ENCODE measurements at places on chromosomes 5 and 9.

- DNase-seq: no peak
Measured at GRCh38 chr5:90020575-90021538, 388.7 kb downstream of the CETN3 start.

GRCh38 chr5:157085930-157086329 is 22.9 kb downstream of the HAVCR2 start:
- DNase-seq: no peak

DNA sequence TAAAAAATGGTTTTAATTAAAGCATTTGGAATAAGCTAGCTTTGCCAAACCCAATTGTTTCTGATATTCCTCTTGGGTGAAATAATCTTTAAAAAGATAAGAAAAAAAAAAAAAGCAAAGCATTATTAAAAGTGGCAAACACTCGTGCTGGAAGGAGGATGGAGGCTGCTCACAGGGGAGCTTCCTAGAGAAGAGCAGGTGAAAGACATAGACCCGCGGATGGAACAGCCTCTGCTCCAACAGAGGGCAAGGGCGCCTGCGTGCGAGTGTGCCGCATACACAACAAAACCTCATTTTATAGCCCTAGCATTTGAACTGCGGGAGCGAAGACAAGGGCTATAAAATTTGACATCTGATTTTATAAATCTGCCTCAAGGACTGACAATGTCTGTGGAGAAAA is 33.4 kb upstream of the SLC25A51 start:
- DNase-seq: no peak

GRCh38 chr9:109166171-109166770 is 778 bp downstream of the FRRS1L start:
- no peak for DNase-seq

DNA sequence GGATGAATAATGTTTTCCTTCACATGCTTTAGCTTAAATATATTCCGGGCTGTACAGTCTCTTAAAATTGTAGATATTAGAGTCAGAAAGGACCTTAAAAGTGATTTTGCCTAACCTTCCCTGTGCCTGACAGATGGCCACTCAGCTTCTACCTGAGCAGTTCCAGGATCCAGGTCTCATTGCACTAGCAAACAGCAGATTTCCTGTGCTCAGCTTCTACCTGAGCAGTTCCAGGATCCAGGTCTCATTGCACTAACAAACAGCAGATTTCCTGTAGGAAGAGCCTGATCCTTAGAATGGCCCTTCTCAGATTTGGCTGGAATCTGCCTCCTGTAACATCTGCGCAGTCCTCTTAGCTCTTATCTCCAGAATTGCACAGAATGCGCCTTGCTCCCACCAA is 219.8 kb downstream of the AOPEP start:
- no peak for DNase-seq

- DNase-seq: no peak
Measured at GRCh38 chr9:7186175-7186574, 428.4 kb downstream of the KDM4C start.

DNA sequence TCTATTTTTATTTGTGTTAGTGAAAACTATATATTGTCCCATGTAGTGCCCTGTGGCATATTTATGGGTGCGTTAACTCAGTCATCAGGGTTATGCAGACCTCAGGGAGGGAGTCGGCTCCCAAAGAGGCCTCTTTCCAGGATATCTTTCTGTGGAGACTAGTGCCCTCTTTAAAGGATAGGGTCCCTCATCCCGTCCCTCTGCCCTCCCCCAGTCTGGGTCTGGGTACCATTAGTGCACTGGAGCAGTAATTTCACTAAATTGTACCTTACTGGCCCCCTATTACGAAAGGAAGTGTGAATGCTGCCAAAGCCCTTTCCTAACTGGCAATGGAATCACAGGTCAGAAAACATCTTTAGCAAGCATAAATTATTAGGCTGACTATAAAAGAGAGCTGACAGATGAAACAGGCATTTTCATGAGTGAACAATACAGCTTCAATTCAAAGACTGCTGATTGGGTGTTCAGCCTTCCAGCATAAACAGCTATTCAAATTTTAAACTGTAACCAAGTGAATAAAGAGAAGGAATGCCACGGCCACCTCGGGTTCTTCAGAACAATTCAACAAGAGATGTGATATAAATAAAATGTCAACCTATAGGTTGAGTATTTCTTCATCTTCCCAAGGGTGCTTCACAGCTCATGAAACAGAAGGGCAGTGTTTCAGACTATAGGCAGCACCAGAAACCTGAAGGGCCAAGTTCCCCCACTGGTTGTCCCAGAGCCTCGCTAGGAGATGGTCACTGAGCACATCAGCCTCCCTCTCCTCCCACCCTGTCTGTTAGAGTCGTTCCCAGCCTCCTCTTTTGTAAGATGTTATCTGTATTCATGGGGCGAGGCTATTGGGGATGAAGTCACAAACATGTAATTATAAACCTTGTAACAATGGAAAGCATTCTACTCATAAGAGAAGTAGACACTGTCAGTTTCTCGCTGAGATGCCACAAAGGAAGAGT is 318.7 kb downstream of the TMEM161B start:
- no peak for DNase-seq

DNA sequence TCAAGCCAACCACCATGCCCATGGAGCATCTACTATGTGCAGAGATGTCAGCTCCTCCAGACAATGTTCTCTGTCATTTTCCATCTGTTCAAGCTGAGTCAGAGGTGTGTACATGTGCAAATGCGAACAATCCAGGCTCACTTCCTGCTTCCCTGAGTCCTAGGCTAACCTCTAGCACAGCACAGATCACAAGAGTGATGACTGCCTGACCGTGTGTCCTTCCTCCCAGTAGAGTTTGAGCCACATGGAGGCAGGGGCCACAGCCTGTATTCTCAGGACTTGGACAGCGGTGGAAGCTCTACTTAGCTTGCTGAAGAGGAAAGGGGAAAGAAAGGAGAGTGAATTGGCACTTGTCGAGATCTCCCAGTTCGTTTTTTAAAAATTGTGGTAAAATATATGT is 87.2 kb downstream of the KCNIP1 start:
- DNase-seq: no peak

- DNase-seq: no peak
Measured at GRCh38 chr9:3059781-3060468, 216.0 kb upstream of the PUM3 start.

GRCh38 chr9:94498801-94499453 is 56.0 kb upstream of the PCAT7 start:
- DNase-seq: no peak

DNA sequence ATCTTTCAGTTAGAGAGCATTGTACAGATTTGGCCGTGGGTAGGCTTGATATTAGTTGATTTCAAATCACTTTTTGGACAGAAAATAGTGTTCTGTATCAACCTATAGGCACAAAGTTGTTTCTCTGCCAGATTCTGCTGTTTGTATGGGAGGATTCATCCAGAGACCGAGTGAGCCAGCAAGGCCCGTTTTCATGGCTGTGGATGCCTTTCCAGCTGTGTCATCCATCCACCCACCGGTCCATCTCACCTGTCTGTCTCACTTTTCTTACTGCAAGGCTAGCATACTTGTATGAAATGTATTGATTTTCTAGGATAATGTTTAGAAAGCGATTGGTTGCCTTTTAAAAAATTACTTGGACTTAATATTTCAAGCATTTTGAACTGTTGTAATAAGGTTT is 34.4 kb downstream of the ICE1 start:
- DNase-seq: no peak

DNA sequence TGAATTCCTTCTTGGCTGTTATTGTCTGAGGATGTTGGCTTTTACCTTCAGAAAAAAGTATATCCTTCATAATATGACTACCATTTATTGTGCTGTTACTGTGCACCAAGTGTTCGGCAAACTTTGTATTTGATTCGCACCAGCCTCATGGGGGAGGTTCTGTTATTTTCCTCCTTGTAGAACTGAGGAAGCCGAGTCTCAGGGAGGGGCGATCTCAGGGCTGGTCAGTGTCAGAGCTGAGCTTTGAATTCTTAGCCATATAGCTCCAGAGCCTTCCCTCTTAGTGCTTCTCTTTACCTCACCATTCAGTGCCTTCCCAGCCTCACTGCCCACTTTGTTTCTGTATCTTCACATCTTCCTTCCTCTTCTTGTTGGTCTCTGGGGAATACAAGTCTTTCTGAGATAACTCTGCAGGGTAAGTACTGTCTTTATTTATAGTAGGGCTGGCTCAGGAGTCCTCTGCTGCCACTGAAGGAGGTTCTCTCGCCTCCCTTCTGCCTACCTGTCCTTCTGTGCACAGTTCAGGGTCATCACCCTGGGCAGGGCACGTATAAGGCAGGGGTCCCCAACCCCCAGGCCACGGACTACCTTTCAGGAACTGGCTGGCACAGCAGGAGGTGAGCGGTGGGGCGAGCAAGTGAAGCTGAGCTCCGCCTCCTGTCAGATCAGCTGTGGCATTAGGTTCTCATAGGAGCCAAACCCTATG is 48.4 kb downstream of the GALNT10 start:
- no peak for DNase-seq

DNA sequence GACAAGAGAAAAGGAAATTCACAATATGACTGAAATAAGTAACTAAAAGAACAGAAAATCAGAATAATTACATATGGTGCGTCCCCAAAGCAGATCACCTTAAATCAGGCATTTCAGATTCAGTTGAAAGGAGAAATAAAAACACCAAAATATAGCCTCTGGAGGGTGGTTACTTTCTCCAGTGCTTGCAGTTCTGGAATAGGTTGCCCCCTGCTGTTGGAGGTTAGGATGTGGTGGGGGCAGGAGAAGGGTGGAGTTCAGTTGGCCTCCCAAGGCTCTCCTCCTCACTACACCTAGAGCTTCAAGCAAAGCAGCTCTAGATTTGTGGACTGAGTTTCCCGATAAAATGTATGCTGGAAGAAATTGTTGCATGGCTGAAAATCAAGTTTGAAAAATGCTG is 338.2 kb upstream of the TLE4 start:
- DNase-seq: no peak

GRCh38 chr9:124218438-124218982 is 39.2 kb upstream of the NEK6 start:
- DNase-seq: no peak

DNA sequence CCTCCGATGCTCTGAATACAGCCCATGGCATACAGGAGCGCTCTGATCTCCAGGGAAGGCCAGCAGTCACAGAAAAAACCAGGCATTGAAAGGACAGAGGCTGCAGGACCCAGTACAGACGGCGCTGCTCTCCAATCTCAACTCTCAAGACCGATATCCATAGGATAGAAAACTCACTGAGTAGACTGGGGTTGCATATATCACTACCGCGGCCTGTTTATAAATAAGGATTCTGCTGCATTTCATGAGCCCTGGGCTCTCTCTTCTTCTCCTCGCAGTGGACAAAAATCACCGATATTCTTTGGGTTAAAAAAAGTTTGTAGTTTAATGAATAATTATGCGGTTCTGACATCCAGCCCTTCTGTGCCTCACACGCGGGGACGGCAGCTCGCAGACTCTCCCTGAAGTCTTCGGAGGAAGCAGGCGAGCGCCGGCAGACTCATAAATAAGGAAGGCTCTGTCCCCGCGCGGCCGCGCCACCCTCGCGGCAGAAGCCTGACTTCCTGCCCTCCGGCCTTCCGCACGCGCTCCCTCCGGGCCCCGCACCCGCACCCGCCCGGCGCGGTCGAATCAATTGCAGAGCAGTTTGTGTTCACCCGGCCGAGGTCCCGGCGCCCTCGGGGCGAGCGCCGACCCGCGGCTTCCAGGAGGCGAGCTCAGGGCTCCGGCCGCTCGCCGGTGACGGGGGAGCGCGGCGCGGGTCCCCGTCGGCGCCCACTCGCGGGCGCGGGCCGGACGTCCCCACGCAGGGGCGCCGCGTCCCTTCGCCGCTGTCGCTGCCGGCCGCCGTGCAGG is at the start of gene FAM78A:
Gene FAM78A, minus strand, starts transcription at position 417 of the 795 bp plus-strand sequence. Its CDS starts 331 bp downstream, at position 86.
- no peak for DNase-seq

DNA sequence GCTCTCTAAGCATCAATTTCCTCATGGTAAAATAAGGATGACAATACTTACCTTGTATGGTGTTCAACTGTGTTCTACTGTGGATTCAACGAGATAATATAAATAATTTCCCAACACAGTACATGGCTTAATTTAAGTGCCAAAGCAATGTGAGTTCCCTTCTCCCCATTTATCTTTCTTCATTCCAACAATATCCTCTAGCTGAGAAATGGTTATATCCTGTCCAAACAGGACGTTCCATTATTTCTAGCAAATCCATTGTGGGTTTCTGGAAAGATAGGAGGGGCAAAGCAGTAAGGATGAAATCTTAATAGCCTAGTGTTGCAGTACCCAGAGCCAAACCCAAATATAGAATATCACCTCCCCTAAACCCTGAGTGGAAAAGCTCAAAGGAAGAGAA is 22.0 kb downstream of the ABCA1 start:
- no peak for DNase-seq

DNA sequence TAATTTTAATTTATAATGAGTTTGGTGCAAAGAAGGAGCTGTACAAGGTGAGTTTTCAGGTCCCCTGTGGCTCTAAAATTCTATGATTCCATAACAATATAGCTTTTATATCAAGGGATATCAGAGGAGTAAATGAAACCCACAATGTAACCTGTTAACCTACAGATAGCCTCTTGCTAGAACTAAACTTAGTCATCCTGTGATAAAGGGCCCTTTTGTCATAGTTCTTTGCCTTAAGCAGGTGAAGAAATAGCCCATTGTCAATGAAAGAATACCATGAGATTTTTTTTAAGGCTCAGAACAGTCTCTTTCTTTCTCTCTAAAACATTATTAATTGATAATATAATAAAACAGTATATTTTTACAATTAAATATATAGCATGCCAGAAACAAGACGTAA is 127.8 kb downstream of the NFIB start:
- no peak for DNase-seq

- DNase-seq: no peak
Measured at GRCh38 chr5:175674731-175675346, 17.0 kb downstream of the HRH2 start.

DNA sequence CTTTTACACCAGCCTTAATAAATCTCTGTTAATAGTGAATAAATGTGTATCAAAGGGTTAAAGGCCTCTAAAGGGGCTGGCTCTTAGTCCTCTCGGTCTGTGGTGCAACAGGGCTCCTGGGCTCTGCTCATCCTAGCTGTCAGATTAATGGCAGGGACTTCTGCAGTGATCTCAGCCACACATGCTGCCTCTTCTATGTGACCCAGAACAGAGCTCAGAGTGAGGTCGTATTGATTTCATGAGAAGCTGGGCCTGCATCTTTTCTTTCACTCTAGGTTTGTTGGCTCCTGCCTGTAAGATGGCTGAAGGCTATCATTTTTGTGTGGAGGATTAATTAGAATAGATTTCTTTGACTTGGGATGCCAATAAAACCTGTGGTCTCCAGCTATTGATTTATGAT is 165.0 kb upstream of the GLRA1 start:
- no peak for DNase-seq

- DNase-seq: no peak
Measured at GRCh38 chr5:154865466-154866184, 7.2 kb downstream of the CNOT8 start.

GRCh38 chr9:22079873-22080341 is 70.8 kb upstream of the CDKN2B start:
- peak; percentile 87 for DNase-seq

- DNase-seq: no peak
Measured at GRCh38 chr5:91706785-91707520, 323.8 kb upstream of the ARRDC3 start.

DNA sequence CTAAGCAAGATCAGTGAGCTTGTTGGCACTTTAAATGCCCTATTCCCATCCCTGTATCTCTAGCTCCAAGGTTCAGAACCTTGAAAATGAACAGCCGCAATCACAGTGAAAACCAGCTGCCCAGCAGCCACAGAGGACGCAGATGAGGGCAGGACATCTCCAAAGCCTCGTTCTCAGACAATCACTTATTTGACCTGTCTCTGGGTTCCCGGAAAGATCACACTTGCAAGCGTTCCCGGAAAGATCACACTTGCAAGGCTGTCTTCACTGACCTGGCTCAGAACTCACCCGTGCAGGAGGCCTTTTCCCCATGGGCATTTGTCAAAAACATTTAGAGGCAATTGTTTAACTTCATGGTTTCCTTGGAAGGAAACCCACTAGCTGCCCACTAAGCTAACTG is 25.7 kb downstream of the IPPK start:
- no peak for DNase-seq

Data from CD4-positive, alpha-beta T cell treated with Interleukin-15 for 4 hours (primary cell).